Coronary artery (tissue), 2 donors: ENCODE measurements at places on chromosomes 11 and 22.

GRCh38 chr11:120261321-120261720 is 21.4 kb downstream of the POU2F3 start:
- DNase-seq = no peak

DNA sequence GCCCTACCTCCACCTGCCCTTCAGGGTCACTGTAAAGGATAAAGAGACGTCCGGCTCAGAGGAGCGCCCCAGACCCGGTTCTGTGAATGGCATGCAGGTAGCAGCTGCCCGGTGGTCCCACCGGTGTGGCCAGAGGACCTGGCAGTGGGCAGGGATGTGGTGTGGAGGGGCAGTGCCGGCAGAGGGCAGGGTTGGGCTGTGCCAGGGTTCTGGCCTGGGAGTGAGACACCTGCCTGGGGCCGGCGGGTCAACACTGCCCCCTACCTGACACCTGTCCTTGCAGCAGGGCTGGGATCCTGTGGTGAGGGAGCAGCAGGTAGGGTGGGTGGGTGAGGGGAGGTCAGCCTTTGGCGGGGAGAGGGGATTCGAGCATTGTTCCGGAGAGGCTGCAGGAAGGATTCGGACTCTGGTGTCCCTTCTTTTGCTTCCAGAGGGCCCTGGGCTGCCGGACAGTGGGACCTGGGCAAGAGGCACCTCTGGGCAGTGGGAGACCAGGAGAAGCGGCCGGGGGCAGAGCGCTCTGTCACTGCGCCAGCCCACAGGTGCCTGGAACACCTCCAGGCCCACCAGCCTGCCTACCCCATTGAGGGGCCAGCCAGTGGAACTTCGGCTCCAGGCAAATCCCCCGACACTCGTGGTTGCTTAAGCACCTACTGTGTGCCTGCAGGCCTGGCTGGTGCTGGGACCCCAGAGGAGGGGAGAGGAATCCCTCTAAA is 1.6 kb upstream of the PHLDA2 start:
- DNase-seq = no peak

GRCh38 chr11:127105593-127106541 is 105.3 kb upstream of the KIRREL3 start:
- no peak for DNase-seq

DNA sequence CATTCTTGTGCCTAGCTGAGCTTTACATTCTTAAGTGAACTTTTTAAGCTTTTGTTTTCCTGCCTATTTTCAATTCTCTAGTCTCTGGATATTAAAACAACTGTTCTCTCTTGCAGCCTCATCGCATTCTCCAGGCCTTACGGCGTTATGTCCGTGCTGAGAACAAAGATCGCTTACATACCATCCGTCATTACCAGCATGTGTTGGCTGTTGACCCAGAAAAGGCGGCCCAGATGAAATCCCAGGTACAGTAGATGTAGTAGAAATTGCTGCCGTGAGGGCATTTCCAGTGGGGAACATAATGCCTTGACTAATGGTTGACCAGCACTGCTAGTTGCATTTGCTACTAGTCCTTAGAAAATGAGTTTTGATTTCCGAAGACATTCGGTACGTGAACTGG is 29.7 kb upstream of the ST14 start:
- no peak for DNase-seq

GRCh38 chr11:102154806-102155205 is 44.6 kb downstream of the YAP1 start:
- DNase-seq = no peak

DNA sequence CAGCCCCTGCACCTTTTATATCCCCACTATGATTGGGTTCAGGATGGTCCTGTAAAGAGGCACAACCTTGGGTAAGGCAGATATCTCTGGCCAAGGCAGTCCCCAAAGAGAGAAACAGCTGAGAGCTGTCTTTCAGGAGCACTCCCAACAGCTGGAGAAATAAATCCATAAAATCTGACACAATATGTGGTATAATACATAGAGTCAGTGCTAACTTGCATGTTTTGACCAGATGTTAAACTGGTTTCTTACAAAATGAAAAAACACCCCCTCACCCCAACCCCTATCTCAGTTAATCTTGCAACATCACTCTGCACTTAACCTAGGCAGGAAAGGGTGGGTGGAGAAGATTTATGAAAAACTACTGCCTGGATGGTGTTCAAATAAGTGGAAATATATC is 44.0 kb upstream of the C11orf87 start:
- no peak for DNase-seq

GRCh38 chr11:60195923-60196368 is 13.1 kb upstream of the MS4A6A start:
- no peak for DNase-seq

DNA sequence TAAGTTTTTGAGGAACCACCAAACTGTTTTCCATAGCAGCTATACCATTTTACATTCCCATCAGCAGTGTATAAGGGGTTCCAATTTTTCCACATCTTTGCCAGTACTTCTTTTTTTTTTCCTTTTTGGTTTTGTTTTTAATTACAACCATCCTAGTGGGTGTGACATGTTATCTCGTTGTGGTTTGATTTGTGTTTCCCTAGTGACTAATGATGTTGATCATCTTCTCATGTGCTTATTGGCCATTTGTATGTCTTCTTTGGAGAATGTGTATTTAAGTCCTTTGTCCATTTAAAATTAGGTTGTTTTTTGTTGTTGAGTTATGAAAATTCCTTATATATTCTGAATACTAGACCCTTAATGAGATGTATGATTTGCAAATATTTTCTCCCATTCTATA is 59.3 kb downstream of the STIM1 start:
- no peak for DNase-seq

DNA sequence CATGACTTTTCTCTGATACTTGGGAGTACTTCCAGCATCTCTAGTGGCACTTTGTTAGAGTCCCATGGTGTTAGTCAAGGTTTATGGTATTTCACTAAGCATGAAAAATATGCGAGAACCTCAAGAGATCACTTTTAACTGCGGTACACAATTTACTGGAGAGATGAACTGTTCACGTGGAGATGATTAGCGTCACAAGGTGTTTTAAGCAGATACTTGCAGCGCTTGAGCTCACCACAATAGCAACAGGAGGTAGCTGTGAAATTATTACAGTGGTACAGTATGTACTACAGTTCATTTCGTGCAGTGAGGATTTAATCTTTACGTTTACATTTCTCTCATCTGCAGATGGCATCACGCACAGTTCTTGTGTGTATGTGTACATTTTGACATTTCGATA is 4.5 kb downstream of the PARVA start:
- DNase-seq = no peak

DNA sequence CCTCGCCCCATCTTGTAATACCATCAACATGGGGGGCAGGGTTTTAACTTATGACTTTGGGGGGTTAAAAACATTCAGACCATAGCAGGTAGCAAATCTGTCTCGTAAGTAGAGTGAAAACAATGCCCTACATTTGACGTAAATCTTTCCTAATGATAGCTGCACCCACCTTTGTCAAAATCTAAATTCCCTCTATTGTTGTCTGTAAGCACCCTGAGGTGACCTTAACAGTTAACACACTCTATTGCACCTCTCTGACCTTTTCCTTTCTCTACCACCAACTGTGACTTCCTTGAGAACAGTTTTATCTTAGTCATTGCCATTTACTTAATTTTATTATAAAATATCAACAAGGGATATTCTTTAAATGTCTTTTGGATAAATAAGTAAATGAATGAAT is 1024.9 kb upstream of the CNTN5 start:
- DNase-seq = no peak

DNA sequence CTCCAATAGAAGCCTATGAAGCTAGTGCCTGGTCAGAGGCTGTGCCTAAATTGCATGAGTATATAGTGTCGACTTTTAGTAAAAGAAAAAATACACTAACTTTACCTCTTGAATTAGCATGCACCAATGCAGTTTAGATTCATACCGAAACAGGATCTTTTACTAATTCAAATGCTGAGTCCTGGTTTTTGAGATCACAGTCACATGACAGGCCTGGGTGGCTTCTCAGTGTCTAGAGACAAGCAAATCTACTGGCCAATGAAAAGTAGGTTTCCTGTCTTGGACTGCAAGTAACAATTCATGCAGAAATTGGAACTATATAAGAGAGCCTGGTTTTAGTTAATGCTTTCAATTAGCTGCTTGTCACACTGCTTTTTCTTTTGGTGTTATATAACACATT is 7.2 kb downstream of the ARHGEF12 start:
- DNase-seq = no peak

- DNase-seq = no peak
Measured at GRCh38 chr11:6129011-6129410, 21.5 kb downstream of the OR56B4 start.

GRCh38 chr11:995752-996420 is 40.6 kb downstream of the MUC6 start:
- no peak for DNase-seq

DNA sequence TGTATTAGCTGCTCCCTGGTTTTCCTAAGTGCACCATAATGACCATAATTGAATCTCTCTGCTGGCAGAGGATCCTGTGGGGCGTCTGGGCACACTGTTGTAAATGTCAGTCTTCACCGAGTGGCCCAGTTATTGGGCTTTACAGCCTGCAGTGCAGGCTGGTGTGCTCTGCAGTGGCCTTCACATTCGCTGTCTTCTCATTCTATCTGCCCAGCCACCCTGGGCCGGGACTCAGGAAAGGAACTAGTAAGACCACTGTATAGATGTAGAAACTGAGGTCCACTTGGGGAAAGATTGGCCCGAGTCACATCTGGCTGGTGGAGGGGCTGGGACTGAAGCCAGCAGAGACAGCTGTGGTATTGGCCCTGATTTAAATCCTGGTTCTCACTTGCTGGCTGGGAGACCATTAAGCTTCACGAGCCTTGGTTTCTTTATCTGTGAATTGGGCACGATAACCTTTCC is 49.3 kb downstream of the TSPAN18 start:
- DNase-seq = peak; percentile 45

GRCh38 chr11:134925432-134925831 is 513.4 kb upstream of the B3GAT1 start:
- DNase-seq = no peak

GRCh38 chr11:11667056-11667455 is 45.3 kb upstream of the GALNT18 start:
- DNase-seq = no peak

DNA sequence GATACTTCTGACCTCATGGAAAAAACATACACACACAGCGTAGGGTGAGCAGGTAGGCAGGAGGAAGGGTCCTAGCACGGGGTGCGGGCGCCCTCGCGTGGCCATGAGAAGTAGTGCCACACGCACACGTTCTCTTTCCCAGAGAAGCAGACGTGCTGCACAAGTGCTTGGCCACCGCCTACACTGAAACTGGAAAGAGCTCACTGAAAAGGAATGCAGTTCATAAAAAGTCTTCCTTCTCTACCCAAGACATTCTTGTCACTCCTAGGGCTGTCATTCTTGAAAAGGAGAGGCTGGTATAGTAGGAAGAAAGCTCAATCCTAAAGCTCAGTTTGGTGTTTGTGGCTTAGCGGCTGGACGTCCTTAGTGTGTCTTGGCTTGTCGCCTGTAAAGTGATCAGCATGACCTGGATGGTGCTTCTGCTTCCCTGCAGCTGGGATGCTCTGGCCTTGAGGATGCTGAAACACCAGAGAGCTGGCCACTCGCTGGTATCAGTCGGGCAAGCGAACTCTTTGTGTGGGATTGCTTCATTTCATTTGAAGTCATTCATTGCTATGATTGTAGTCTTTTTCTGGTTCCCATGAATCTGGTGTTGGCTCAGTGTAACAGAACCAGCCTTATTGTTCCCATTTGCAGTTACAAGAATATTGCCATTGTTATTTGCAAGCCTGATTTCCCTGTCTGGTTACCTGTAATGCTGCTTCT is 303.8 kb downstream of the NTM start:
- no peak for DNase-seq

DNA sequence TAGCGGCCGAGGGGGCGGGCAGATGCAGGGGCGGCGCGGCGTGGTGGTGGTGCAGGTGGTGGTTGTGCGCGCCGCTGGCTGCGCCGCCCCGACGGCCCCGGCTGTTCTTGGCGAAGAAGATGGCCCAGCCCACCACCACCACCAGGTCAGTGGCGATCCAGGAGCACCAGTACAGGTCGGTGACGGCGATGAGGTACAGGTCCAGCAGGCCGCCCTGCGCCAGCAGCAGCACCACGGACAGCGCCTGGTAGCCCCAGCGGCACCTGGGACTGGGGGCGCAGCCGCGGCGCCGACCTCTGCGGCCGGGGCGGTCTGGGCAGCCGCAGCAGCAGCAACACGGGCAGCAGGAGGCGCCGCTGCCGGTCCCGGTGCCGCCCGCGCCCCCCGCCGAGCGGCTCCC is 879 bp downstream of the TMEM121B start:
- no peak for DNase-seq

GRCh38 chr22:28332410-28332809 is 347.2 kb downstream of the TTC28 start:
- no peak for DNase-seq

GRCh38 chr11:68122936-68123539 is 1.9 kb upstream of the CHKA start:
- no peak for DNase-seq

DNA sequence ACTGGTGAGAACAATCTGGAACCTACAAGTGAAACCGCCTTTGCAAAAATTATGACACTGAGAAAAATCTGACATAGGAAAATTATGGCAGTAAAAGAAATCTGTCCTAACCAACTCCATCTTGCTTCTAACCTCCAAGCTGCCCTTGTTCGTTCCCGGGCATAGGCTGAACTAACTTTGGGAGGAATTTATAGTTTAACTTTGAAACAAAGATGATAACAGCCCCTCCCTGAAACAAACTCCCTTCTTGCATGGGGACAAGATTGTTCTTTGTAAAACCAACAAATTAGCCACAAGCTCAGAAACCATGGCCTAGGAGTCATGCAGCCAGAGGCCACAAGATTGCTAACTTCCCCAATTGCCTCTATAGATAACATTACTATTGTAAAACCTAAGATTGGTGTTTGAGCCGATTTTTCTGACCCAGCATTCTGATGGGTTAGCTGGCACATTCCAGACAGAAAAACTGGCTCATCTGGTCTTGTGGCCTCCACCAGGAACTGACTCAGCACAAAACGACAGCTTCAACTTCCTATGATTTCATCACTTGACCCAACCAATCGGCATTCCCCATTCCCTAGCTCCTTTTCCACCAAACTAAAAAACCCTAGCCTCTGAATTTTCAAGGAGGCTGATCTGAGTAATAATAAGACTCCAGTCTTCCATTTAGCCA is 3.6 kb upstream of the CCDC81 start:
- no peak for DNase-seq

DNA sequence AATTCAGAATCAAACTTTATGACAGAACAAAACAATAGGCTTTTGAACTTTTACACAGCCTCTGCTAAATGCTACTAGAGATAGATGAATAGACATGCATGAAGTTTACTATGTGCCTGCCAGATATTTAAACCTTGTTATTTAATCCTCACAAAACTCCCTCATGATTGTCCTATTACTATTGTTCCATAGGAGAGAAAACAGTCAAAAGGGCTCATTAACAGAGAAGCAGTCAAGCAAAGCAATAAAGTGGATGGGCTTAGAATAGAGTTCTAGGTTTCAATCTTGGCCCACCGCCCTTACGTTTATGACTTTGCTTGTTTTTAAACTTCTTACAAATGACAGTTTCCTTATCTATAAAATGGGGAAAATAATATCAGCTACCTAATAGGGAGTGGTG is 12.9 kb downstream of the CWC15 start:
- no peak for DNase-seq

DNA sequence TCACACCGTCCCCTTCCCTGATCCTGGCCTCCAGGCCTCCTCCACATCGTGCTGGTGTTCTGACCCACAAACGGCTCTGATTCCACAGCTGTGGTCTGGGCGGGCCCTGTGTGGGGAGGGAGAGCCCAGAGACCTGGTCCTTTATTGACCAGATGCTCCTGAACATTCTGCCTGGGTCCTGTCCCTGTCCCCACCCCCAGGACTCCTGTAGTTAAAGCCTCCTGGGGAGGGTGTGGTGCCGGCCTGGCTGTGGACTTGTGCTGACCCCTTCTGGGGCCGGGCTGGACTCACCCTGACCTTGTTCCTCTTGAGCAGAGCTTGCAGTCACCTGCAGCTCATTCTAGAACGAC is 128.7 kb downstream of the CTTN start:
- DNase-seq = no peak
